NCI-H226 (cell line): ENCODE measurements at places on chromosomes 7 and 10.

- peak; percentile 49 for DNase-seq
These were observed 10.1 kb downstream of the DENND10 start for GRCh38 chr10:119113751-119114732.

GRCh38 chr10:127370601-127371000 lies 174.2 kb upstream of the INSYN2A start:
- no peak for DNase-seq

DNA sequence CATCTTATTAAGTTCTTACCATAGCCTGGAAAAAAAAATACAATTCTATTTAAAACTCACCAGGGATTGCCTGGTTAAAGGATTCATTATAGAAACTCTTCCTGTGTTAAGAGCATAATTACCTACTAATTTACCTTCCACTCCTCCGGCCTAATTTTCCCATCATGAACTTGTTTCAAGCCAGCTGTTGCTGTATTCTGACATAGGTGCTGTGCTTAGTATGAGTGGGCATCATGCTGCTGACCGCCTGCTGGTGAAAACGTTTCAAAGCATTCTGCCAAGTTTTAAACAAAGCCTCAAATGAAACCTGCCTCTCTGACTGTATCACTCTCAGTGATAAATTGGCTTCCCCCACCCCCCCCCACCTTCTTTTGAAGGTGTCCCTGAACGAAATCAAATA lies 47.8 kb upstream of the KCNMA1 start:
- DNase-seq: no peak

GRCh38 chr7:82594665-82595064 lies 151.1 kb upstream of the CACNA2D1 start:
- DNase-seq: no peak

DNA sequence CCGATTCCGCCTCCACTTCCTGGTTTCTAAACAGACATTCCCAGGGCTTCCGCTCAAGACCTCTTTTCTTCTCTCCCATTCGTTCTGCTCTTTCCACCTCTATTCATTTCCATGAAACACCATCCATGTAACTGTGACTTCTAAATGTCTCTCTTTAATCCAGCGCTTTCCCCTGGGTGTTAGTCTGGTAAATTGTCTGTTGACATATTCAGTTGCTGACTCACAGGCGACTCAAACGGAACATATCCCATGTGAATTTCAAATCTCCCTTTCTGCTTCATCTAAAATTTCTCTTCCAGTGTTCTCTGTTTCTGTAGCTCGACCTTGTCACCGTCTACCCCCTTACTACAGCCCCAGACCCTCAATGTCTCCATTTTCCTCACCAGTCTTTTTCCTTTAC lies 119.1 kb downstream of the PFKFB3 start:
- no peak for DNase-seq

DNA sequence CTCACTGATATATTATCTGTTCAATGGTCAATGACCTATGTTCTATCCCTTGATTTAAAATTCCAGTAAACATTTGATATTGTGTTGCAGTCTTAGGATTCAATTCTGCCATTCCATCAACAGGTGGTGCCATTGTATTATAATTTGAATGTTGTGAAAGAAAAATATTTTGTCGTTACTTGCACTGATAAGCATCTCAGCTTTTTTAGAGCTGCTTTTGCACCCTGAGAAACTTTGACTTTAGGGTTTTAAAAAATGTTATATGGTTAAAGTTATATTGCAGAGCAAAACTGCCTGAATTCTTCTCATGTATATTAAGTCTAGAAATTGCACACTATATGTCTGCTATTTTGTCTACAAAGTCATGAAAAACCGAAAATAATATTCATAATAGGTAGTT lies 18.8 kb upstream of the MINDY3 start:
- no peak for DNase-seq
